HT-29 (cell line): ENCODE measurements at places on chromosomes 2 and 18.

- no peak for DNase-seq
These were observed 112.7 kb upstream of the SLC35G4 start for GRCh38 chr18:11496526-11497172.

- DNase-seq, result no peak
These were observed 214.1 kb upstream of the SESTD1 start for GRCh38 chr2:179478771-179479170.

GRCh38 chr2:196399722-196400691 lies 228.6 kb upstream of the STK17B start:
- DNase-seq, result peak; percentile 8

GRCh38 chr2:37391711-37392110 lies 47.3 kb downstream of the QPCT start:
- DNase-seq, result no peak

GRCh38 chr2:97935719-97936161 lies 60.0 kb downstream of the TMEM131 start:
- no peak for DNase-seq

DNA sequence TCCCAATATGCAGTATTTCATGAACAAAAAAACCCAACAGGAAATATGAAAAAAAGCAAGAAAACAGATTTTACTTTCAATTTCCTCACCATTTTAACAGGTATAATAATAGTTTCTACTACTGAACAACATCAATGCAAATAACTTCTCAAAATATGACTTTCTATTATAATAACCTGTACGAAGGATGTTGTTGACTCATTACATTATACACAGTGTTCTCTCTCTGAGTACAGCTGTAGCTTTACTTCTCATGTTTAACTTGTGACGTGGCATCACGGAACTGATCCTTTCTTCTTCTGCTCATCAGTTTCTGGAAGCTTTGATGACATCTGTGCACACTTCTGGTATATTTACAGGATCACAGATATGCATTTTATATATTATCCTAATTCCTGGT lies 40.0 kb downstream of the FAM228A start:
- DNase-seq, result no peak

DNA sequence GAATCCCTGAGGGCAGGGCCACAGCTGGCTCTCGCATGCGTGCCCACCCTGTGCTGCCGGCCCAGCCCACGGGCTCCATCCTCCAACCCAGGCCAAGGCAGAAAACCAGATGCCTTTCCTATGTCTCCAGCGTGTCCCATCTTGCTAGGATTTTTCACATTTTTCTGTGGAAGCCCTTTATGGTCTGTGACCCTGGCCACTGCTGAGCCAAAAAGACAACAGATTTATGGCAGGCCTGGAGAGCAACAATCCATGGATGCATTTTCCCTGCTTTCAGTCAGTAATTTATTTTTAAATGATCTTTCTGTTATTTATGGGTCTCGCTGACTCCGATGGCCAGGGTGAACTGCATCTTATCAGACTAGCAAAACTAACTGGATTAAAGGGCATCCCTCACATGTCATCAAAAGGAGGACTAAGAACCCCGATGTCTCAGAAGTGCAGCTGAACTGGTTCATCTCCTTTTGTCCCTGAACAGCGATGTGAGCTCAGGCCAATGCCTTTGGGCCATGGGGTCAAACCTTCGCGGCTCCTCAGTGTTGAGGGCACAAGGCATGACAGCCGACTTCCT lies 346.0 kb downstream of the CYRIA start:
- no peak for DNase-seq

- no peak for DNase-seq
These were observed 116.4 kb downstream of the IRS1 start for GRCh38 chr2:226683196-226683595.

DNA sequence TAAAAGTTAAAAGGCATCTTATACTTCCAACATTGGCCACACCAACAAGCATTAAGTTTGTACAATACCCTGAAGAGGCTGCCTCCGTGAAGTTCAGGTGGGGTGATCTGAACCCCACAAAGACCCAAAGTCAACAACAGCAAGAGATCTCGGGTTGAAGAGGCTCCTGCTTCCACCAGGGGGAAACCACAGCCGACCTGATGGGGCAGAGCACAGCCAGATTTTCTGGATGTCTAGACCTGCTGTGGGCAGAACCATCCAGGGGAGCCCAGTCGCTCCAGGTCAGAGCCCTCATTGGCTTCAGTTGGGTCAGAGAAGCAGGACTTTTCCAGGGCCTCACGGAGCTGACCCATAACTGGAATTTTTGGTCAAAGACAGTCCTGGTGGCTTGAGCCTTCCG lies 66.5 kb upstream of the ACKR3 start:
- DNase-seq, result no peak

DNA sequence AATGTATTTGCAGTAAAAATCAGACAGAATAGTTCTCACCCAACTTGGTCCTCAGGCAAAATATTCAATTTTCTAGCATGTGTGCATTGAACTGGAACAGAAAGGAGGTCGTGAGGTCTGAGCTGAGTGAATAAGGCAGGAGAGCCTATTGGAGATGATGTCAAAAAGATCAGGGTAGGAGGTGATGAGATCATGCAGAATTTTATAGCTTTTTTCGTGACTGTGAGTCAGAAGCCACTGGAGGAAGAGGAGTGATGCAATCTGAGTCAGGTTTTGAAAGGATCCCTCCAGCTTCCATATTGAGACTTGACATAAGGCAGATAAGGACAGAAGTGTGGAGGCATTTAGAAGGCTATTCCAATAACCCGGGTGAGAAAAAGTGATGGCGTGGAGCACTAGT lies 299.5 kb upstream of the SOX11 start:
- DNase-seq, result no peak

- no peak for DNase-seq
These were observed 583.4 kb upstream of the CDH2 start for GRCh38 chr18:28760299-28760698.

GRCh38 chr2:45965871-45966498 lies 314.5 kb downstream of the PRKCE start:
- DNase-seq, result no peak

GRCh38 chr2:19462256-19462645 lies 103.8 kb upstream of the OSR1 start:
- DNase-seq, result no peak

DNA sequence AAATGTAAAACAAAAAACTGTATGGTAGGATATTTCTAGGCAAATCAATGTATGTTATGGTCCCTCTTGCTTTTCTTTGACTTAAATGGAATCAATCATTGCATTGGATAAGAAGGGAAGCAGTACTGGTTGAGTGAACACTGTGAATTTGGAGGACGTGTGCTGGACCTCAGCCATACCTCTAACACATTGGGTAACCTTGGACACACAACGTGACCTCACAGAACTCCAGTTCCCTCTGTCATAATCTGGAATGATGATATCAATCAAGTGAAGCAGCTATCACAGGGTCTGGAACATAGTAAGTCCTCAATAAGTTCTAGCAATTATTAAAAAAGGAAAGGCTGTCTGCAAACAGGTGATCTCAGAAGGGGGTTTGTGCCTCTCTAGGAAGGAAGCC lies 474.9 kb upstream of the TCF4 start:
- no peak for DNase-seq

DNA sequence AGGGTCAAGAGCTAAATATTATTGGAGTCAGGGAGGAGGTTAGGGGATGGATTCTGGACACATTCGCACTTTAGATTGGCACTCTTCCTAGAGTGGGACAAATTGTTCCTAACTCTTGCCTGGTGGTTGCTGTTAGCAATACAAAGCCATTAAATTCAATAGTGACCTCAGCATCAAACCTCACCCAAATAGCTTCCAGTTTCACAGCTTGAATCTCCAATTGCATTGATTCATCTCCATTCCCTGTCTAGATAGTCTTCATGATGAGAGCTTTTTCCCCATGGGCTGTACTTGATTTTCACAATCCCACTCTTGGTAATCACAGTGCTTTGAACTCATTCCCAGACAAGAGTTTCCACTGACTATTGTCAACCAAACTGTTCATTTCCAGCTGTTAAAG lies 585.9 kb upstream of the SYT4 start:
- no peak for DNase-seq

DNA sequence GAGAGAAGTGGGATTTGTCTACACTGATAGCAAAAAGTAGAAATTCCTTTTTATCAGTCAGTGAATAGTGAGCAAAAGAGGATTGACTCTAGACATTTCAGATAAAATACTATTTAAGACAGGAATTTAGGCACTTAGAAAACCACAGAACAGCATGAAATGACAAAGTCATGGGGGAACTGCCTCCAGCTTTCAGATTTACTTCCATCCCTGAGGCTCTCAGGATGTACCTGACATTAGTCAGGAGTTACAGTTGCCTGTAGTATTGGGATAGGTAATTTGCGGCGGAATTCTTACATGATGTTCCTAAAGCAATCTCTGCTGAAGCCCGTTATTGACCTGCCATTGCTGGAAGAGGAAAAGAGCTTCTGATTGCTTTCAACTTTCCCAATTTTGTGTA lies 337.1 kb upstream of the MAP2 start:
- DNase-seq, result no peak

- no peak for DNase-seq
These were observed 117.7 kb downstream of the RBMS1 start for GRCh38 chr2:160375802-160376469.

DNA sequence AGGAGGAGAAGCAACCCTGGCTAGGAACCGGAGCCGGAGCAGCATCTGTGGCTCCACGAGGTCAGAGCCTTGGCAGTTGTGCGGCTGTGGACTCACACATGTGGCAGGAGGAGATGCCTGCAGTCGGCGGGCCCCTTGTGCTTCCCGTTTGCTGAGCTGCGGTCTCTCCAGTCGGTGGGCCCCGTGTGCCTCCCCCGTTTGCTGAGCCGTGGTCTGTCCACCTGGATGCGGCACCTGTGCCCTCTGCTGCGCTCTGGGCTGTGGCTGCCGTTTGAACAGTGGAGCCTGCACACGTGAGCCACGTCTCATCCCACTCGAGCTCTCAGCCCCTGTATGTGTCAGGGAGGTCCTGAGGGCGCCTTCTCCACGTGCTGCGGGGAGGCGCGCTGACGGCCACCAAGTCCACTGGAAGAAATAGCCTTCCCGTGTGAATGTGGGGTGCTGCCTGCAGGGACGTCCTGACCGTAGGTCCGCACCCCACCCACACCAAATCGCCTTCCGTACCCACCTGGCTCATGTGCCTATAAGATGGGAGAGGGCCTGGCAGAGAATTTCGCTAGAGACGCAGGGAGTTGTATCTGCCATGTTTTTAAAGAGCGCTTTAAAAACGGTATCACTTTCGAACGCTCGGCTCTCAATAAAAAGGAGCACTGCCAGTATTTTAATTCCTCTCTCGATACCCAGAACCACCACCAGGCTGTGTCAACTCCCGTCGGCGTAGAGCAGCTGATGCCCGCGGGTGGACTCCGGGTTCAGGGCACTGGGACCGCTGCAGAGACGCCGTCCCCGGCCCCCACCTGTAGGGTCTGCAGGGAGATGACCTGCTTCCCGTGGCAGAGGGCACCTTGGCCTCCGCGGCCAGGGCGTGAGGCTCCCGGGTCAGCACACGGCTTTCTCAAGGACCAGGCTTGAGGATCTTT lies 117.0 kb downstream of the NFATC1 start:
- DNase-seq, result no peak

- DNase-seq, result no peak
These were observed 340.6 kb downstream of the RND3 start for GRCh38 chr2:150146879-150147278.

DNA sequence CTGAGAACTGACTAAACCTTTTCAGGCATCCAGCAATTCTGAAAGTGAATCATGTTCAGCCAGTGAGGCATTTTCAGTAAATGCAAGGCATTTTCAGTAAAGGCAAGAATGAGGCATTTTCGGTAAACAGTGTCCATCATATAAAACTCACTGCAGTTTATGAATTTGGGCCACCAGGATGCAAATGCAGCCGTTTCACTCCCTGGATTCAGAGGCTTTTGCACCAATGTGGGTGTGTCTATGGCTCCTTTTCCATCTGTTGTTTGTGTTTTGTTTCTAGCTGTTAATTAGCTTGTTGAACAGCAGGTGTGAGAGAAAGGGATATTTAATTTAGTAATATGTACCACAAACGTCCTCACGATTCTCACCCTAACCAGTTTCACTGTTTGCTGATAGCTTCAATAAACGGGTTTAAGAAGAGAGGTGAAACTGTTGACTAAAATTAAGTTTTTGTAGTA lies 116.3 kb upstream of the PGAP1 start:
- no peak for DNase-seq

DNA sequence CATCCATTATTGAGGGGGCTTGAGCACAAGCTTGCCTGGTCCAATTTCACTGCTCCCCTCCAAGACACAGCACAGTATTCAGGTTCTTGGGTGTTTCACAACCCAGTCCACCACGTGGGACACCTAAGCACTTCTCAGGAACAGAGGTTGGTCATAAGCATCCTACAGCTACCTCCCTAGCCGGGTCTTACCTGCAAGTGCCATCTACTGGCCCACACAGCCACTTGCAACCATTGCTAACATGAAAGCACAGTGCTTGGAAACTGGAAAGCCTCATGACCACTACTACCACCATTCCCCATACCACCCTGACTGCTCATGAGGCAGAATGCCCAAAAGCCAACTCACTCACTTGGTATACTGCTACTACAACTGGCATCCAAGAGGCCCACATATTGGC lies 105.7 kb upstream of the RPRM start:
- no peak for DNase-seq

DNA sequence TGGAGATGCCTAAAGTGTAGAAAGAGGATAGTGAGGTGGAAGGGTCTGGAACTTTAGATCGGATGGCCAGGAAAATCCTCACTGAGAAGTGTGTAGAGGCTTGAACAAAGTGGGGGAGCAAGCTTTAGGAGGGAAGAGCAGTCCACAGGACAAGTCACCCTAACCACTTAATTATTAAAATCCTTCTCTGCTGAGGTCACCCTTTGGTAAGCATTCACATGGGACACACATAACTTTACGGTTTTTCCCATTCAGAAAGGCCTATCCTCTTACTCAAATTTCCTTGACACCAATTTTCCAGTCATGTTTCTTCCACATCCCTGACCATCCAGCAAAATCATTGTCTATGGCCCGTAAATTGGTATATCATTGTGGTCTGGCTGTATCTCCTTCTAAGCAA lies 31.0 kb upstream of the ZEB2 start:
- no peak for DNase-seq

- DNase-seq, result no peak
These were observed 44.6 kb downstream of the INHBB start for GRCh38 chr2:120390381-120391055.

- no peak for DNase-seq
These were observed 31.9 kb downstream of the KIDINS220 start for GRCh38 chr2:8805278-8806210.

DNA sequence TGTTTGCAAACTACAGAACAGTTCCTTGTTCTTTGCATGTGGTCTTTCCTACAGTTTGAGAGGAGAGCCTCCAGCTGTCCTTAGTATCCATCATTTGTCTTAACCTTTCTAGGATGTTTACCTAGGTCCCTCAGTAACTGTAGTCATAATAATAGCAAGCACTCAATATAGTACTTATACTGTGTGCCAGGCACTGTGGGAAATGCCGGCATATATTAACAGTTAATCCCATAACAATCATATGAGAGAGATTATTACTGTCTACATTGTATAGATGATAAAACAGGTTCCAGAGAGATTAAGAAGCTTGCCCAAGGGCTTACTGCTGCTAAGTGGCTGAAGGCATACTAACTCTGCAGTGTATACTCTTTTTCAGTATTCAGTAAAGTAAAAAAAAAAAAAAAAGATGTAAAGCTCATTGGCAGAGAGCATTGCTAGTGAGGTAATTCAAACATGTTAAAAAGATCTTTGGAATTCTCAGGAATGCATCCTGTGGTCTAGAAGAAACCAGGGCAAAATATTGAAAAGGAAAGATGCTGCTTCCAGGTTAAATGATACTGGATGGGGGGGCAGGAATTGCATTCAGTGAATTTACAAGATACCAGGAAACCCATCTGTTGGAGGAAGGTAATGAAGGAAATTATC lies 72.3 kb downstream of the SPTBN1 start:
- DNase-seq, result no peak
